ENCODE measurements at places on chromosomes 4 and X. TPM values are rescaled to one million over a fixed set of nuclear protein-coding genes. Genes with fewer than 3 reads are reported as not detected.
A peak's percentile ranks its signal among the peaks of the same experiment; 100 is the strongest.

GRCh38 chr4:174604198-174604597, 81.9 kb upstream of the HPGD start:
- DNase-seq, result no peak

GRCh38 chr4:8010618-8011017, 71.0 kb upstream of the AFAP1 start:
- DNase-seq, result no peak

DNA sequence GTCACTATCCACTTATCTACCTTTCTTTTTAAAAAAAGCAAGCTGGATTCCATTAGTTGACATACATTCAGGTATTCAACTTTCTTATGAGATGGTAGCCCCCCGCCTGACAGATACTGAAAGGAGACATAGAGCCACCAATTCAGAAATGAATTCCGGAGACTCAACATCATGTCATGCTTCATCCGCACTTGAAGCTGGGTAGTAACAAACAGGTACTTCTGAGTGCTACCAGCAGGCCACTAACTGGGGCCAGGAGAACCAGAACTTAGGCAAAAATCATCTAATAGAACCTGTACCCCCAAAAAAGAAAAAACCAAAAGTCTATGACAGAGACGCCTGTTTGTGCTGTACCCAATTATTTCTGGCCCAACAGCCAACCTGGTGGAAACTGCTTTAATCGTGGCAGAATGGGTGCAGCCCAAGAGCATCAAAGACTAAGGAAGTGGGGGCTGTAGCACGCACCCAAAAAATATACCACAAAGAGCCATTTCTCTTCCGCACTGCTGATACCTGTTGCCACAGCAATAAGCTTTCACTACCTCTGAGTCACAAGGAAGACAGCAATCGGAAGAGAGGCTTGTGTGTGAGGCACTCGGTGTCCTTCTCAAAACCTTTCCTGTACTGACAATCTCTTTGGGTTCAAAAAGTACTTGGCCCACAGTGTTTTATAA, 84.8 kb downstream of the AFAP1 start:
- DNase-seq, result no peak

DNA sequence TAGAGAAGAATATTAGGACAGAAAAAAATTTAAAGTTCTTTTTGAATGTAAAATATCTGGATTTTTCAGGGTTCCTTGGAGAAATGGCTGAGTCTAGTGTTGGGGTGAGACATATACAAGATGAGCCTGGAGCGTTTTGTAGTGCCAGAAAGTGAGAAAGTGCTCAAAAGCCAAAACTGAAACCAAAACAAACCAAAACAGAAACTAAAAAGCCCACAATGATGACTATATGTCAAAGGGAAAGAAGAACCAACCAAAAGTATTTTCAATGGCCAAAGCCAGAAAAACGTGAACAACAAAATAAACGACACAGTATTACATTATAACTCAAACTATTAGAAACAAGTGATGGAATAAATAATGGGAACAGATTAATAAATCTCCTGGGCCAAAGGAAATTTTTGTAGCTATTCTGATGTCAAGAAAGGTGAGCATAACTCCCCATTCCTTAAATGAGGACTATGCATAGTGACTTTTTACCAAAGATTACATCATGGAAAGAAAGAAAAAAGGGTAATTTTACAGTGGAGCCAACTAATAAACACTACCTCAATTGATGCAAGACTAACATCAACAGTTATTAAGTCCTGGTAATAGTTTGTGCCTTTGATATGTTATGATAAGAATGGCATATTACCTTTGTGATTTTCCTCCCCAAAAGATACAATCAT, 1137.6 kb downstream of the C4orf33 start:
- DNase-seq, result no peak

GRCh38 chrX:70174754-70175153, 2.5 kb upstream of the DGAT2L6 start:
- no peak for DNase-seq

DNA sequence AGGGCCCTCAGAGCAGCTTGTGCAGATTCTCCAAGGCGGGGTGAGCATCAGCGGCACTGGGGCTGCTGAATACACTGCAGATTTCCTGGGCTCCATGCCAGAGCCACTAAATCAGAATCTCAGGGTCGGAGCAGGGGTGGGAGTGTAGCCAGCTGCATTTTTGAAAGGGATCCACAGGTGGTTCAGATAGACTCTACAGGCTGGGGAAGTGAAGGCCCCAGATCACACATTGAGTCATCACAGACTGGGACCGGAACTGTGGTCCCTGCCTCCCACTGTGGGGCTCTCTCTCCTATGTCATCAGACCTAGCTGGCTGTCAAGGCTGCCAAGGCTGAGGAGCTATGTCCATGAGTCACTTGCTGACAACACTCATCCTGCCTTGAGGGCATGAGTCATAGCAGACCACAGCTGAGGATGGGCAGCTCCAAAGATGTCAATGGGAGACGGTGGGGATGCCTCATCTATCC, 162.3 kb upstream of the MAMLD1 start:
- DNase-seq, result no peak

DNA sequence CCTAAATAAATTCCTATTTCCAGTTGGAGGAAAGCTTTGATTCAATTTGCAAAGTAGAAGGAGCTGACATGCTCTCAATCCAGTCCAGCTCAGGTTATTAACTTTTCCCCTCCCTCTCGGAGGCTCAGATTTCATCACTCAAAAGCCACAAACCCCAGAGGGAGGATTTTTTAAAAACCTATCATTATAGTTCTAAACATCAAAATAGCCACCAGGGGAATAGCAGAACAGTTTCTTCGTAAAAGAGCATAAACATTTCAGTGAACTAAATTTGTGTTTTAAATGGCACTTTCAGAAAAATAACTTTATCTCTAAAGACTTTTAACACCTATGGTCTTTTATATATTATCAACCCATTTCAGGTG, 8.8 kb downstream of the GPRIN3 start:
- DNase-seq, result no peak

DNA sequence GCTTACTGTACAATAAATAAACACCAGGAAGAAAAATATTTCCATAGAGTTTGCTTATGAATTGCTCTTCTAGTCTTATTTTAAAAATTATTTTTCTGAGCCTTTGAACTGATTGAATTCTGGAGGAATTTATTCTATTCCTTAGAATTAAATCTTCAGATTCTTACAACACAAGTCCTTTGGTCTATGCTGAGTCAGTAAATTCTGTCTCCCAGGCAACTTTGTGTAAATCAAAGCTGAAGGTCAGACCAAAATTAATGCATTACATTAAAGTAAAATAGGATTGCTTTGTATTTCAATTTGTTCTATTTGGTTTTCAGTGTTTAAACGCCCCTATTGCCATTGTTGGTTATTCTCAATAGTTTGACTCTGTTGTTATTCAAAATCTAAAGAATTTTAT, 26.8 kb upstream of the STPG2 start:
- no peak for DNase-seq

- peak; percentile 46 for DNase-seq
These were observed 24.3 kb downstream of the LINC00632 start for GRCh38 chrX:140733766-140734342.

GRCh38 chr4:81714291-81714690, 242.6 kb upstream of the RASGEF1B start:
- DNase-seq, result peak; percentile 52

DNA sequence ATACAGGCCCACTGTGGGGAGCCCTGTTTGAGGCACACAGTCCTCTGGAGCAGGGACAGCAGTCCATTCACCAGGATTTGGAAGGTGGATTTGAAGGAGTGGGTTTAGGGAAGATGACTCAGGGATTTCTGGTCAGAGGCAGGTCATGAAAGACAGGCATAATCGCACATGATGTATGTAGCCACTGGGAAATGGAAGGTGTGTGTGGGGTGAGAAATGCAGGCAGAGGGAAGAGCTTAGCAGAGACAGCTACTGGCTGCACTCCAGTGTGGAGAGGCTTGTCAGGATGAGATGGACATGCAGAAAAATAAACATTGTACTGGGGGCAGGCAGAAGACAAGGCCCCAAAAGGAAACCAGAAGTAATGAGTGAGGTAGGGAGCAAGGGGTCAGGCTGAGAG, 85.2 kb upstream of the STS start:
- no peak for DNase-seq

DNA sequence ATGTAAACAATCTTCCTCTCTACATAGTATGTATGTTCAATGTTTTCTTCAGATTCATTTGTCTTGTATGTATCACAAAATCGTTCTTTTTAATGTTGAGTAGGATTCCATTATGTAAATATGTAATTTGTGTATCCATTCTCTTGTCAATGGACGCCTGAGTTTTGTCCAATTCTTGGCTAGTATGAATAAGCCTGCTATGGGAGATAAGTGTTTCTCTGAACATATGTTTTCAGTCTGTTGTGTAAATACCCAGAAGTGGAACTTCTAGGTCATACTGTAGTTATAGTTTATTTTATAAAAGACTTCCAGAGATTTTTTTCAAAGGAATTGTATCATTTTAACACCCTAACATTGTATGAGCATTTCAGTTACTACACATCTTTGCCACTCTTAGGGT, 2.8 kb downstream of the SMIM31 start:
- no peak for DNase-seq

- DNase-seq, result peak; percentile 80
These were observed 100.1 kb downstream of the CEP135 start for GRCh38 chr4:56048702-56049431.

DNA sequence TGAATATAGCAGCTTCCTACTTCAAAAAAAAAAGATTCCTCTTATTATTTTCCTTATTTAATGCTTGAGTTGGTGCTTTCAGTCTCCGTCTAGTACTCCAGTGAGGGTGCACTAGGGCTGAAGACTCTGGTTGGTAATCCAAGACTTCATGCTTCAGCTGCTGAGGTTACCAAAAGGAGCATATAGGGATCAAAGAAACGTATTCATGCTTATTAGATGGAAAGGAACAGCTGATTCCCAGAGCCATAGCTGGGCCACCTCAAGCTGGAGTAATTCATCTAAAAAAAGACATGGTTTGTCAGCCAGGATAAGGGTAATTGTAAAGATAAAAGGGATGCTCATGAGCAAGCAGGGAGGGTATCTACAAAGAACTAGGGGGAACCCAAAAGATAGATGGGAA, 131.7 kb upstream of the FAM47B start:
- DNase-seq, result no peak

GRCh38 chr4:44157611-44158277, 290.9 kb downstream of the KCTD8 start:
- DNase-seq, result no peak

GRCh38 chr4:130608121-130608520, 1512.2 kb downstream of the C4orf33 start:
- no peak for DNase-seq

Gene SUPT20HL2
- total RNA-seq, result not detected

Gene EREG
- 4.2 TPM for total RNA-seq

Gene MAGEA8
- not detected for total RNA-seq

Gene DOK7
- total RNA-seq, result 0.54 TPM

Gene SOX3
- 23.3 TPM for total RNA-seq

Gene SMIM10L2A
- total RNA-seq, result 5.0 TPM

Data from GM23338 (cell line).